ENCODE measurements at places on chromosomes 1 and 21. TPM values are rescaled to one million over a fixed set of nuclear protein-coding genes. Genes with fewer than 3 reads are reported as not detected.

The TCHH gene
- total RNA-seq = 0.04 TPM

The GRHL3 gene
- not detected for total RNA-seq

The LCE2B gene
- total RNA-seq = not detected

The DEPDC1 gene
- total RNA-seq = 0.08 TPM

The OR6P1 gene
- not detected for total RNA-seq

The OR2T11 gene
- total RNA-seq = not detected

The SHISAL2A gene
- 0.61 TPM for total RNA-seq

The MEF2D gene
- 184 TPM for total RNA-seq

The CRP gene
- not detected for total RNA-seq

The FCN3 gene
- total RNA-seq = 4.3 TPM

The KCNE2 gene
- 0.42 TPM for total RNA-seq

The SPATA21 gene
- total RNA-seq = not detected

The KCNC4 gene
- total RNA-seq = 5.9 TPM

The CFHR3 gene
- not detected for total RNA-seq

Measured in psoas muscle (tissue), 8 donors.